Amygdala (tissue), 56 donors: ENCODE measurements at places on chromosomes 7 and 10.

GRCh38 chr7:99398891-99399445, 9.4 kb downstream of the PDAP1 start:
- no peak for DNase-seq

GRCh38 chr7:130210181-130210935, 2.7 kb downstream of the SSMEM1 start:
- no peak for DNase-seq

DNA sequence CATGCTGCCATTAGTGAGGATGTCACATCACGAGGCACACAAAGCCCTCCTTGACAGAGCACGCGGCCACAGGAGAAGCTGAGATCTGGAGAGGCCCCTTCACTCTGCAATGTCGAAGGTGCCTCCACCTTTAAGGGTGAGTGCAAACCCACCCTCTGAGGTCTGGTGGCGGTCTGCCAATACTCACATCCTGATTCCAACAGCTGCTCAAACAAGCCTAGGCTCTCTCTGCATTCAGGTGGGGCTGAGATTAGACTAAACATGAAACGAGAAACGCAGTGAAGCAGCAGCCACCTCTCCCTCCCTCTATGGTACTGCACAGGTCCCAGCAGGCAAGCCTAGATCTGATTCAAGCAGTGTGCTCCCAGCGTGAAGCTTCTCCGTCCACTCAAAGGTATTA, 151.8 kb downstream of the TCERG1L start:
- DNase-seq = no peak

GRCh38 chr10:103238506-103239252, 7.0 kb upstream of the RPEL1 start:
- no peak for DNase-seq

DNA sequence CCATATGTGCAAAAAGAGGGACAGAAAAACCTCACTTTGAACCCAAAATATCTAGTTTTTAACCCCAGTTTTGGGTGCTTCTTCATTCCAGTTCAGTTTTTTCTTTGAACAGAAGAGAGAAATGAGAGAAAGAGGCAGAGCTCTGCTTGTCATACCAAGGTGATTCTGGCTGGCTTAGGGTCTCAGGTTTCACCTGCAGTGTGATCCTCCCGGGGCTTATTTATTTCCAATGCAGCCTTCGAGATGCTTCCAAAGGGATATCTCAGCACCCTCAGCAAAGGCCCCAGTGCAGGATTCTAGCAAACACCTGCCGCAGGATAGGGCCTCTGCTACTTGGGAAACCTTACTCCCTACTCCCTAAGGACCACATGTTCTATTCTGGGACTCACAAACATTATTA, 131.3 kb downstream of the WDR11 start:
- DNase-seq = no peak

GRCh38 chr10:78862328-78862640, 206.5 kb upstream of the ZMIZ1 start:
- no peak for DNase-seq

DNA sequence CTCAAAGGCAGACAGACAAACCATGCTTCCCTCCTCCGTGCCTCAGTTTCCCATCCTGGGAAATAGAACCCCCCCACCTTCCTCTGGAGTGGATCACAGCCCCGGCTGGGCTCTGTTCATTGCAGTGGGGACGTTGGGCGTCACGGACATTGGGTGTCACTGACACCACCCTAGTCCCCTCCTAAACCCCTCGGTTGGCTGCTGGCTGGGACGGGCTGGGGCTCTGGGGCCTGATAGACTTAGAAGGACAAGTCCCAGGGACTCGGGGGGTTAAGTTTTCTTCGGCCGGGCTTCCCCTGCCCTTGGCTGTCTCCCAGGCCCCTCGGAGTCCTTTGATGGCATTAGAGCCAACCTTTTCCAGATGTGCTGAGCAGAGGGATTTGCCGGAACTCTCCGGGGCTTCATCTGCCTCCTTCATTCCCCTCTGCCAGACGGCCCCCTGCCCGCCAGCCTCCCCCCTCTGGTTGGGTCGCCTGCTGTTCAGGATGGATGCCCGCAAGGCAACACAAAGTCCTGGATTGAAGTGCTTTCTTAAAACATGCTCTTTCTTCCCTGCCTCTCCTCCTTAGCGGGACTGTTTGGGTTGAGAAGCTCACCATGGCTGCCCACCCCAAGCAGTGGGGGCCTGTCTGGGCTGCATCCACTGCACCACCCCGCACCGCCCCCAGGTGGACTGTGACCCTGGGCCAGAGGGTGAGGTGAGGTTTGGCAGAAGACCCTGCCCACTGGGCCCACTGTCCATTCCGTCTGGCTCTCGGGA, 73.0 kb downstream of the COL26A1 start:
- DNase-seq = no peak

DNA sequence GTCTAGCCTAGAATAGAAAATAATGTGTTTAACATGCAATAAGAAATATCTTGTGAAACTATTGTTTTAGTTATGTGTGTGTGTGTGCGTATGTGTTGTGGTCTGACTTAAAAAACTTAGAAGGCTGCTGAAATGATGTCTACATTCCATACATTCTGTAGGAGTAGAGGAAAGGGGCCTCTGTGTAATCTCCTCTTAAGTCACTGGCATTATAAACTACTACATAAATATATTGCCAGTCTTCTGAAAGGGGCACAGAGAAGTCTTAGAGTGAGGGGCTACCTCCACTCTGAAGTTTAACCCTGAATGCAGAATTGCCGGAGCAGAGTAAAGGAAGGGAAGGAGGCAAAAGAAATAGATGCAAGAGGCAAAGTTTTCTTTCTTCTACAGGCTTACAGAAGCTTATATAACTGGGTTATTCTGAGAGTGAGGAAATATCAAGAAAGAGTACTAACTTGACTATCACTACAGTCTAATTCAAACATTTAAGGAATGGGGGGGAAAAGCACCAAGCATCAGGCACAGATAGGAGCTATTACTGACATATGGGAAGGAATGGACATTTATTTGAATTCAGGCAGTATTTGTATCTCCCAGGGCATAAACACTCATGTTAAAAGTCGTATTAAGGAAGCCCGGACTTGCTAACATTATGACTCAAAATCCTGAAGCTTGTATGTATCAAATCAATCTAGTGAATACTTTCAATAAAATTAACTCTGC, 75.7 kb downstream of the DNAJC1 start:
- no peak for DNase-seq

GRCh38 chr10:122999347-122999746, 9.2 kb downstream of the IKZF5 start:
- no peak for DNase-seq

- no peak for DNase-seq
Observed at GRCh38 chr7:47449810-47450590, 131.9 kb downstream of the TNS3 start.

GRCh38 chr10:11822026-11822756, 965 bp upstream of the PROSER2 start:
- no peak for DNase-seq
